Esophagus squamous epithelium (tissue), 5 donors: ENCODE measurements at places on chromosomes 3 and 15.

GRCh38 chr3:135618123-135618522 lies 347.4 kb upstream of the PPP2R3A start:
- DNase-seq, result no peak

- DNase-seq, result no peak
These were observed 4.0 kb downstream of the LPP start for GRCh38 chr3:188157971-188158370.

DNA sequence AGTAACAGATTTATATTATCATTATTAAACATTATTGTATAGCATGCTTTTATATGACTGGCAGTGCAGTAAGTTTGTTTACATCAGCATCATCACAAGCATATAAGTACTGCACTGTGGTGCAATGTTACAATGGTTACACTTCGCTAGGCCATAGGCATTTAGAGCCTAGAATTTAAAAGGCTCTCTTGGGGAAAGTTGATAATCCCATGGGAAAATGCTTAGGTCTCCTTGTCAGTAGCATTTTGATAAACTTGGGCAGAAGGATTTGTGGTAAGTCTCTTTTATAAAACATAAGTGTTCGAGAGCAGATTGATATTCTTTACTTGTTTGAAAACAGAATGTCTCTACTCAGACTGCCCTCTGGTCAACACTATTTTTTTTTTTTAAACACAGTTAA lies 7.5 kb downstream of the DTWD1 start:
- DNase-seq, result no peak

GRCh38 chr15:97482521-97482920 lies 478.0 kb upstream of the ARRDC4 start:
- DNase-seq, result no peak

DNA sequence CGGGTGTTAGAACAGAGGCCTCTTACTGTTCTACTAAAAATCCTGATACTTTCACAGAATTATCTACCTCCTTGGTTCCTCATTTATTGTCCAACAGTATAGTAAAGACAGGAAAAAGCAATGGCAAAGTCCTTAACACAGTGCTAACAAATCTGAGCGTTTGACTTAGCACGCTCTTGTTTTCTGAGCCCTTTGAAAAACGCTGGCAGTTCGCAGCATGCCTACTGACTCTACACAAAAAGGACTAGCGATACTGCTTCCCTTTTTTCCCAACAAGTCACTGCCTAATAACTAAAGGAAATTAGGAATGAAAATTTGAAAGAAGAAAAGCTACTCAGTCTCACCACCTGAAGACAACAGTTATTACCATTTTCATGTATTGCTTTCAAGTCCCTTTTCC lies 34.8 kb upstream of the CEMIP start:
- no peak for DNase-seq

GRCh38 chr3:123076496-123077418 lies 9.9 kb downstream of the PDIA5 start:
- no peak for DNase-seq

DNA sequence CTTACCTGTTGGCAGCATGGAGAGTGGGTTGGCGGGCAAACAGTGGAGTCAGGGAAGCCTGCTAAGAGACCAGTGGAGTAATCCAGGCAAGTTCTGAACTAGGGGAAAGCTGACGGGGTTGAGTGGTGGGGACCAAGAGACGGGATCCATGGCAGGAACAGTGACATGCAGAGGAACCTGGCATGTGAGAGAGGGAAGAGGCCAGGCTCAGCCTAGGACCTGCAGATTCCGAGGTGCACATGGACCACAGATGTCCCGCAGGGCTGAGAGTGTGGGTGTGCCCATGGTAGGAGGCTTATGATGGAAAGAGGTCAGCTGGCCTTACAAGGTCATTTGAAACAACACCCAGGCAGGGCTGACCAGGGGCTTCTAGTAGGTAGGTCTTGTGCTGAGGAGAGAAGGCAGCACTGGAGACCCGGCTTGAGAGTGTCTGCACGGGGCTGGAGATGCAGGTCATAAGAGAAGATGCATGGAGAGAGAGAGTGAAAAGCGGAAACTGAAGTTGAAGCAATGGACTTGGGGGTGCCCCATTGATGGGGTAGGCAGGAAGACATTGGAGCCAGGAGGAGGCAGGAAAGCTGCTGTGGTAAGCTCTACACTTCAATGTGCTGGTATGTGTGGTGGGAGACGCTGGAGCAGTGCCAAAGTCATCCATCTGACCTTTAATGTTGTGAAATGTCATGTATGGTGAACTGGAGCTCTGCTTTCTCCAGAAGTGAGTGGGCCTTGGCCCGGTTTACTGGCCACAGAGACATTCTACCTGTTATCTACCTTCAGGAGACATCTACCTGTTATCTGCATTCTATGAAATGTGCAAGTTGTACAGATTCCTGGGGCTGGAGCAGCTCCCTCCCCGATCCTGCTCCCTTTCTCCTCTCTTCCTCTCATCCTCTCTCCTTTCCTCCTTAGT lies 4.6 kb downstream of the SPSB4 start:
- no peak for DNase-seq

- DNase-seq, result no peak
These were observed 689.9 kb downstream of the TUSC7 start for GRCh38 chr3:117399311-117400078.

DNA sequence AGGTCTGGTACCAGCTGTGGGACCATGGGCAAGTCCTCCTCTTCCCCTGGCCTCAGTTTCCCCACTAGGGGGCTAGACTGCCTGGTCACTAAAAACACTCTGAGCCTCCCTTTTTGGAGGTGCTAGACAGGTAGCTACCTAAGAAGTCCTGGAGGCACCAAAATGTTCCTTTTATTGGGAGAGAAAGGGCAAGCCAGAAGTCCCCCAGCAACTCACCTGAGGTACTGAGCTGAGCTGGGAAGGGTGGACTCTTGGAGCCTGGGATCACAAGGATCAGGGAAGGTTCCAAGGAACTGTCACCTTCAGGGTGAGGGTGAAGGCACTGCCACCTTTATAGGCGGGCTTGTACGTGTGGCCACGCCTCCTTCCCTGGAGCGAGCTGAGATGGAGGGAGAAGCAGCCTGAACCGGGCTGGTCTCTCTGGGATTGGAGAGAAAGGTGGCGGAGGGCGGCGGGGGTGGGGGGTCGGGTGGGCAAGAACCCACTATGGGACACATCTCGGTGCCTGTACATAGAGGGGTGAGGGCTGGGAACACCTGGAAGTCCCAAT lies at the start of gene CYP1A1:
Gene CYP1A1, minus strand, starts transcription at position 304 of the 550 bp plus-strand sequence. CDS start 2,431 bp downstream, outside the sequence.
- DNase-seq, result no peak

GRCh38 chr3:189587664-189588040 lies 43.5 kb upstream of the TP63 start:
- DNase-seq, result no peak

- DNase-seq, result no peak
These were observed 18.5 kb downstream of the SNUPN start for GRCh38 chr15:75606711-75607699.

- DNase-seq, result no peak
These were observed 31.9 kb downstream of the UBE2E1 start for GRCh38 chr3:23837691-23838090.

DNA sequence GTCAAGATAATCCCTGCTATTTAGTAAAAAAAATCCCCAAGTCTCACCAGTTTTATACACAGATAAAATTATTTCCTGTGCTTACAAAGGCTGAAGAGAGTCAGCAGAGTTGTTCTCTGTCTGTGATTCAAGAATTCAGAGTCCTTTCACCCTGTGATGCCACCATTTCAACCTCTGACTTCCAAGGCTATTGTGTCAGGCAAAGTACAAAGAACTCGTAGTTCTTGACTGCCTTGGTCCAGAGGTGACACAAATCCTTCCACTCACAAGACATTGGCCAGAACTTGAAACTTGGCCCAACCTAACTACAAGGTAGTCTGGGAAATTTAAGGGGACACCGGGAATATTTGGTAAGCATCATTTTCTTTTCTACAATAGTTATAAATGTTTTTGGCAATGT lies 34.9 kb upstream of the CMC1 start:
- no peak for DNase-seq

GRCh38 chr3:73601011-73601410 lies 23.7 kb downstream of the PDZRN3 start:
- no peak for DNase-seq

GRCh38 chr3:107954845-107955244 lies 136.0 kb downstream of the CD47 start:
- DNase-seq, result no peak

GRCh38 chr3:129005526-129006303 lies 4.6 kb downstream of the EFCC1 start:
- DNase-seq, result no peak

DNA sequence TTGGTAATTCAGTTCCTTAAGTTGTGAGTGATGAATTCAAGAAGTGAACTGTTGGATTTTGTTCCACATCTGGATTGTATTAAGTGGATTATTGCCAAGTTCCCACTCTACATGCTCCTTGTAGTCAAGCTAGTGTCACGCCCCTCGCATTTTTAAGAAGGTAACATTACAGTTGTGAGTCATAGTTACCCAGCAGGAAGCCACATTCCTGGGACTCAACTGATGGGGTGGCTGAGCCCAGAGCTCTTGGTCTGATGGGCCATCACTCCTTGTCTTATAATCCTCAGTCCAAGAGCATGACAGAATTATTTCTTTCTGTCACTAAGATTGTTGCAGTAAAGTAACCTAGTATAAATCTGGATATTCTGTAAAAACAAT lies 102.7 kb downstream of the PTPRG start:
- DNase-seq, result no peak

GRCh38 chr15:46461416-46461815 lies 826.6 kb downstream of the SQOR start:
- no peak for DNase-seq

GRCh38 chr3:5272387-5272786 lies 84.9 kb downstream of the EDEM1 start:
- no peak for DNase-seq

- DNase-seq, result no peak
These were observed 435.0 kb downstream of the FOXP1 start for GRCh38 chr3:71148455-71149060.

- DNase-seq, result no peak
These were observed 78.7 kb downstream of the LPP start for GRCh38 chr3:188232656-188233055.

DNA sequence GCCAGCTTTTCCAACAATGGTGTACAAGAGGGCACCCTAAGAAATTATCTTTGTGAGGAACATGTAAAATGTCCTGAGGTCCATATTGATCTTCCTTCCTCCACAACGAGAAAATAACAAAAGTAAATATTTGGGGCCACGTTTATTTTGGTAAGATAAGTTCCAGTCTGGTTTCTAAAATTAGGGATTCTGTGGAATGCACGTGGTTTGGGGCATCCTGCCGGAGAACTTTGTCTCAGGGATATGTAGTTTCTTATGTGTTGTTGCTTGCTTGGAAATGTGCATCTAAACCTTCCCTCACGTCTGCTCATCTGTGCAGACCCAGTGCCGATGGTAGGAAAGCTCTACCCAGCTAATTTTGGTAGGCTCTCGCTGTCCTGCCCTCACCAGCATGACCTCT lies 62.8 kb downstream of the CTDSPL start:
- DNase-seq, result no peak

GRCh38 chr3:109023656-109024254 lies 70.1 kb upstream of the GUCA1C start:
- DNase-seq, result no peak

DNA sequence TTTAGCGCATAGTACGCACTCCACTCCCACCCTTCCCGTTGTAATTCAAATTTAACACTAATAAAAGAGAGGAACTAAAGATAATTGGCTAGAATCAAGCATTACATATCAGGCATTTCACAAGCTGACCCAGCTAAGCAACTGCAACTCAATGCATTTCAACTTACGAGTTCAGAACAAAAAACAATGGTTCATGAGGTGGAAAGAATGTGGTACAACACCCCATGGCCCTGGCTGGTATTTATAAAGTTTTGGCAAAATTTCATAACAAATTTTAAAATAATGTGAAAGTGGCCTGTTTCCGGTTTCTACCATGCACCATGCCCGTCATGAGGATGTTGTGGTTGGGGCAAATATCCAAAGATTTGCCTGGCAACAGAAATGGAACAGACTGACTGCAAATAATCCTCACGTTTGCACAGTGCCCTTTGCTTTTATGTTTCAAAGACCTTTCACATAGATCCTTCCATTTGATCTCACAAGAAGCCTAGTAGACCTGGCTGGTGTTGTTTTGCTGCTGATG lies 455.3 kb upstream of the NR2F2 start:
- DNase-seq, result no peak
